ENCODE measurements at places on chromosomes 5 and 9.

DNA sequence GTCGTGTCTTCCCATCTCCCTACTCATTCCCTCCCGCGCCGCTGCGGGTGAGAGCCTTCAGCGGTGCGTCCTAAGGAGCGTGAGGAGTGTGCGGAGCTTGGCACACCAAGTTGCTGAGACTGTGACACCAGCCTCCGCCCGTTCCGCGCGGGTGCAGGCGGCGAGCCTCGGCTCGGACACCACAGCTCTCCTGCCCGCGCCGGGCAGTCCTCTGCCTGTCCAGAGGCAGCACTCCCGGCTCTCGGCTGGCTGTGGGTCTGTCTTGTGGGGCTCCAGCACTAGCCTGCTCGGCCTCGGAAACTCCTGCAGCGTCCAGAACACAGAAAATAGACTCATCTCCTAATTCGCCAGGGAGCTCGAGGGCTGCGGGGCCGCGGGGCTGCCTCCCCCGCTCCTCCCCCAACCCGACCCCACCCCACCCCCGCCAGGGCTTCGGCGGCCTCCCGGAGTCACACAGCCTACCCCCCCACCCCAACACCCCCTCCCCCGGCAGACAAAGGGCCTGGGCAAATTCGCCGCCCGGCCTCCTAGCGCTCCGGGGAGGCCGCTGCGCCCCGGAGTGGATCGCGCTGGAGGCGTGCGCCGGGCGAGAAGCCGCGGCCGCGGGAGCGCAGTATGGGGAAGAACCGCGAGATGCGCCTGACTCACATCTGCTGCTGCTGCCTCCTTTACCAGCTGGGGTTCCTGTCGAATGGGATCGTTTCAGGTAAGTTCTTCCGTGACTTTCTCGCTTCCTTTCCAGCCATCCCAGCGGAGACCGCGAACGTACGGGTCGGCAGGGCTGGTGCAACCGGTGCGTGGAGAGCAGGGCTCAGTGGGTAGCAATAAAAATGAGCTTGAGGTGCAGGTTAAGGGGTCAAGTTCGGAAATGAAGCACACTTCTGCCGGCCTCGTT lies at the start of gene ADAMTS19:
Gene ADAMTS19 (plus strand): TSS at position 522 of the 895 bp plus-strand sequence. CDS start 94 bp downstream, at position 616.
- no peak for DNase-seq

- no peak for DNase-seq
Measured at GRCh38 chr9:33884856-33885701, 68.1 kb downstream of the UBE2R2 start.

DNA sequence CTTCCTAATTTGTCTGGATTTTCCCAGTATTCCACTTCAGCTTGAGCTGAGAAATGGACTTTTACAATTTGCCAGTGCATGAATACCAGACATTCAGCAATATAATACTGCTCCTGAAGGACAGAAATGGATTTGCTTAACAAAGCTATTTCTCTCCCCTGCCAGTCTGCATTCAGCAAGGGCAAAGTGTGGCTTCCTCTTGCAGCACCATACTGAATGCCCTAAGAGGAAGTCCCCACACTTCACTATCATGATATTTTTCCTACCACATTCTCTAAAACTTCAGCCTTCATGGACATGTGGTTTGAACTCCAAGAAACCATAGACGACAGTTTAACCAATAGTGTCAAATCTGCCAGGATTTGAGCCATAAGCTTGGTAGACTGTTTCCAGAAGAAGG lies 19.8 kb upstream of the TLE4 start:
- no peak for DNase-seq

GRCh38 chr9:129646654-129647053 lies 4.7 kb upstream of the ASB6 start:
- DNase-seq = no peak
